ENCODE measurements at places on chromosomes 7 and 10.

GRCh38 chr7:82757-83155, 109.6 kb upstream of the FAM20C start:
- DNase-seq = no peak

DNA sequence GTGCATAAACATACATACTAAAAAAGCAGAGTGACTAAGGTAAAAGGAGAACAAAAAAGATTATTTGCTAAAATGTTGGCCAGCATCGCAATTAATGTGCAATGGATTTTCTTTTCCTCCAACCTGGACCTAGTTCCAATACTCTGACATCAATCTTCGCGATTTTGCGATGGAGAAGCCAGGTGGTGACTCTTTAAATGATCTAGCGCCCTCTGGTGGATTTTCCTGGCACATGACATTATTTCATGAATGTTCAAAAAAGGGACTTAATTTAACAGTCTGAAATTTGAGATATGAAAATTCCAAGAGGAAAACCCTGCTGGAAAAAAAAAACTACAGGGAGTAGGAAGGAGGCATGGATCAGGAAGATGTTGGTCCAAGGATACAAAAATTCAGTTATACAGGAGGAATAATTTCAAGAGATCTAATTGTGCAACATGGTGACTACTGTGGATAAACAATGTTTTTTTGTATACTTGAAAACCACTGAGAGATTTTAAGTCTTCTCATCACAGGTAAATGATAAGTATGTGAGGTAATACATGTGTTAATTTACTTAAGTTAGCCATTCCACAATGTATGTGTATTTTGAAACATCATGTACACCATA, 4.3 kb upstream of the KCNMA1 start:
- peak; percentile 42 for DNase-seq

DNA sequence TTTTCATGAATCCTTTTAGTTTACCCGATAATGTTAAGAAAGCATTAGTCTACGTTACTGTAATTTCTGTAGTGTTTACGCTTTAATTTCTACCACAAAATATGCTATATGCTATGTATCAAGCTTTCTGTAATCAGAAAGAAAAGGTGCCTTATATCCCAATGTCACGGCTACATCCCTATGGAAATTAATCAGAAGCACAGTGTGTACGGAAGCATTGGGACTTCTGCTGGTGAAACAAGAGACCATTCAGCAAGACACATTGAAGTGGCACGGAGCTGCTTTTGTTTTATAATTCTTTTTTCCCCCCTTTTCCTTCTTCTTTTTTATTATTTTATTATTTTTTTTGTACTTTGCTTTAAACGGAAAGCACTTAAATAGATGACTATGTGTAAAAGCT, 31.2 kb upstream of the SH2B2 start:
- DNase-seq = no peak

DNA sequence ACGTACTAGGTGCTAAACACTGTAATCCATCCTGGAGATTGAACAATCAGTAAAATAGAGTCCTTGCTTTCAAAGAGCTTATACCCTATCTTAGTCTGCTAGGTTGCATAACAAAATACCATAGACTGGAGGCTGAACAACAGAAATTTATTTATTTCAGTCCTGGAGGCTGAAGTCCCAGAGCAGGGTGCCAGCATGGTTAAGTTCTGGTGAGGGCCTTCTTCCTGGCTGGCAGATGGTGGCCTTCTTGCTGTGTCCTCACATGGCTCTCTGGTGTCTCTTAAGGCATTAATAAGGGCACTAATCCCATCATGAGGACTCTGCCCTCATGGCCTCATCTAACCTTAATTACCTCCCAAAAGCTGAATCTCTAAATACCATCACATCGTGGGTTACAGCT, 43.1 kb upstream of the ICA1 start:
- DNase-seq = no peak

DNA sequence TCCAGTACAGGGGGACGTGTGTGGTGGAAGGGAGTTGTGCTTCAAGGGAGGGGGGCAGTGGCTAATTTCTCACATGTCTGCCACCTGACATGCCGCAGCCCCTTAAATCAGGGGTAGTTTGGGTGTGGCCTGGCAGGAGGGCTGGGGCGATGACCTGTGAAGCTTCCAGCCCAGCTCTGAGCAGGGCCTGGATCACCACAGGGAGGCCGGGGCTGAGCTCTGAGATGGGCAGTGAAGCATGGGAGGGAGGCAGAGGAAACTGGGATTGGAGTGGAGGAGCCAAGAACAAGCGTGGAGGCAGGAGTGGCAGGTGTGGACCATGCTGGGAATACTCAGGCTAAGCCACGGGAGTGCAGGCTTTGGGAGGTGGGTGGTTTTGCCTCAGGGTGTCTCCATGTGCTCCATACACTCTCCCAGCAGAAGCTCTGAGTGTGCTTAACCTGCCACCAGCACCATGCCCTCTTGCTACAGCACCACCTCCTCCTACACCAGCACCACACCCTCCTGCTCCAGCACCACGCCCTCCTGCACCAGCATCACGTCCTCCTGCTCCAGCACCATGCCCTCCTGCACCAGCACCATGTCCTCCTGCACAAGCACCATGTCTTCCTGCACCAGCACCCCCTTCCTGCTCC, 99.3 kb upstream of the SHH start:
- no peak for DNase-seq

DNA sequence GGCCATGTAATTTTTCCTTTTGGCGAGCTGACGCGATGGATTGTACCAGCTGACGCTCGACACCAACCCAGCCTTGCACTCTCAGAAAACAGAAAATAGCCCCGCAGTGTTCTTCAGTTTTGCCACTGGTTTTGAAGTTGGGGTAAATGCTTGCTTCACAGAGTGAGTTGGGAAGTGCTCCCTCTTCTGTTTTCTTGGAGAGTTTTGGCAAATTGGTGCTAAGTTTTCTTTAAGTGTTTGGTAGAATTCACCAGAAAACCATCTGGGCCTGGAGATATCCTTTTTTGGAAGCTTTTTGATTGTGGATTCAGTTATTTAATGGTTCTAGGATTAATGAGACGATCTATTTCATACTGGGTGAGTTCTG, 252.8 kb downstream of the ELFN1 start:
- DNase-seq = no peak

DNA sequence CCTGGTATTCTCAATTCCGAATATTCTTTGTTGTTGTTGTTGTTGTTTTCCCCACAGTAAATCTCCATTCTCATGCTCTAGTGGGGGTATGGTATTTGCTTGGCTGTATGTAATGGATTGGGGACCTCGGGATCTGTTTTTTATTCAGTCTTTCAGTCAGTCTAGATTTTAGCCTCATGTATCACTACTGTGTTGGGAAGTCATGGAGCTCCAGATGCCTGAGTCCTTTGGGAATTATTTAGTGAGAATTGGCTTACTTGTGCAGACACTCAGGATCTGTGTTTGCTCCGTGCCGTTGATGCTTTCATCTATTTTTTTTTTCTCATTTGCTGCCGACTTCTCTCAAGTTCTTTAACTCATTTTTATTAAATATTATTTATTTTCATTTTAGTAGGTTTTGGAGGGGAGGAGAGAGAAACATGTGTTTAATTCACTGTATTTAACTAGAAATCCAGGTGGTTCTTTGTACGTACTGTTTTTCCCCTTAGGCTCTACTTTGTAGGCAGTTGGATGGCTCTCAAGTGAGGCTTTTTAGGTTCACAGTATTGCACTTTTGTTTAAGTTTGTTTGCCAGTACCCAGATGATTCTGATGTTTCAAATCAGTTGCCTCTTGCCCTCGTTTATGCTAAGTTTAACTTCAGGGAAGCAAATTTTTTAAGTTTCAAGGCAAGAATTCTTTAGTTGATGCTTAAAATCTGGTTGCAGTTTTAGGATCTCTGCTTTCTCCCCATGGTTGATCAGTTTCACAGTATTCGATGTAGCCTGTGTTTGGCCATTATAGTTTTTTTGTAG, 36.9 kb downstream of the ZNRF2 start:
- DNase-seq = no peak

- DNase-seq = no peak
Measured at GRCh38 chr10:21069929-21070700, 173.0 kb upstream of the NEBL start.

DNA sequence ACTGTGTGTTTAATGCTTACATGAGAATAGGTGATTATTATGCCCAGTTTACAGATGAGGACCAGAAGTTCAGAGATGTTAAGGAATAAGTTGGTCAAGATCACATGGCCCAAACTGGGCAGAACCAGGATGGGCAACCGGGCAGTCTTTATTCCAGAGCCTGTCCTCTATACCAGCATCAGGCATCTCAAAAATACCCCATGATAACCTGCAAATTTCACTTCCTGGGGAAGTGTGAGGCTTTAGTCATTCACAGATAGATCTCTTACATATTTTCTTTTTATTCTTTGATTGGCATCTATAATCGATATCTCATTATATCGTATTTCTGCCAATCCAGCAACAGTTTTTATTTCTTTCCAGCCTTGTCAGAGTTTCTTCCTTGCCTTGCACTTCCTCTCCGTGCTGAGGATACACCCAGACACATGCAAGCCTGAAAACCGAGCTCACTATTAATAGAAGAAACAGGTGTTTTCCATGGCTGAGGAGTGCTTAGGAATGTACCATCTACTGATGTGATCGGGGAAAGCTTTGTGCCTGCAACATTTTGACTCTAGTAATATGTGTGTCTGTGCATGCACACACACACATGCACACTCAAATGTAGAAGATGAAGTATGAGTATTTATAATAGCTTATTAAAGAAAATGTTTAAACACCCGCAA, 82.4 kb downstream of the CREM start:
- no peak for DNase-seq

DNA sequence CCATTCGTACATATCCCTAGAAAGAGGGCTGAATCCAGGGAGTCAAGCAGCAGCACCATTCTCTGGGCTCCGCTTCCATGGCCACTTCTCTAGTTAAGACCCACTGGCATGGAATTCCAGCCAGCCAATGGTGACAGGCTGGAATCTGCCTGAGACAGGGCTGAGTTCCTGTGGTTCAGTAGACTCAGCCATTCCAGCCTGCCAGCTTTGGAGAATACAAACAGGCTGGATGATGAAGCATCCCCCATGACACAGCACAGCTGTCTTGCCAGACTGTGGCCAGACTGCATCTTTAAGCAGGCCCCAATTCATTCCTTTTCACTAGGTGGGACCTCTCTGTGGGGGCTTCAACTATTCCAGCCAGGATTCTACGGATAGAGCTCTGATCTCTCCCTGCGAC, 329.6 kb downstream of the XPNPEP1 start:
- no peak for DNase-seq

- DNase-seq = no peak
Measured at GRCh38 chr7:127107601-127108007, 145.1 kb downstream of the GRM8 start.

- no peak for DNase-seq
Measured at GRCh38 chr10:72503241-72503640, 122.6 kb downstream of the MICU1 start.

Data from stimulated activated CD8-positive, alpha-beta memory T cell treated with anti-CD3 and anti-CD28 coated beads, Interleukin-4, amount 100 ng/mL, for 4 hours (primary cell).